ENCODE measurements at places on chromosomes 2 and 18.

DNA sequence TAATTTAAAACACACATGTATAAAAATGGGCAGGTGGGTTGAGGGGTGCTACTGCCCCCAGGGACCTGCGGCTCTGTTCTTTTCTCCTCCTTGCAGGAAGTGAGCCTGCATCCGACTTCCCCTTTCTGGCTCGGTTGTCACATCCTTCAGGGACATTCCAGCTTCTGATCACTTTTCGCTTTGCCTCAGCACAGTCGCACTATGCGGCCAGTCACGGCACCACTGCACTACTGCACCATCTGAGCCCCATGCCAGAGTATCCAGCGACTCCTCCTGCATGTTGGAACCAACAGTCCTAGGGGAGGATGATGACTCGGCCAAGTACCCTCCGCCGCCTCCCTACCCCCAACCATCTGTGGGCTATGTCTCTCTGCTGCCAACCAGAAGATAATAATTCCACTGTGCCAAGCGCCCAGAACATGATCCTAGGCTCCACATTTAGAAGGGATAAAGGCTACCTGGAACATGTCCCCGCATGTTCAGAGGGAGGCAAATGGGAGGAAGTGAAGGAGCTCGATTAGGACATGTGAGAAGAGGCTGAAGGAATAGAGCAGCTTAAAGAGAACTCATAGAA, 17.6 kb downstream of the CDC42EP3 start:
- DNase-seq = peak; percentile 43

DNA sequence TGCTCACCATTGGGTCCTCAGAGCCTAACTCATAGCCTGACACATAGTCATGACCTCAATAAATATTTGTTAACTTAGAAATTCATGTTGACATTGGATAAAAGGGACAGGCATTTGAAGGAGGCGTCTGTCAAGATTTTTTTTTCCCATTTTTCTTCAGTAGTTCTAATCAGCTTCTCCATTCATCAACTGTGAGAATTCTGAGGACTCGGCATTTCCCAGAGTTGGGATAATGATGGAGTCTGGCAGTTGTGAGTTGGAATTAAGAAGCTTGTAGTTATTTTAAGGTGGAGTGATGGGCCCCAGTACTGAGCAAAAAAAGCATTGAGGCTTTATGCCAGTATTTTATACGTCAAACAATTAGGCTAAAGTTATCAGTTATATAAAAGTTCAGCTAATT, 4.6 kb downstream of the SPATS2L start:
- no peak for DNase-seq

DNA sequence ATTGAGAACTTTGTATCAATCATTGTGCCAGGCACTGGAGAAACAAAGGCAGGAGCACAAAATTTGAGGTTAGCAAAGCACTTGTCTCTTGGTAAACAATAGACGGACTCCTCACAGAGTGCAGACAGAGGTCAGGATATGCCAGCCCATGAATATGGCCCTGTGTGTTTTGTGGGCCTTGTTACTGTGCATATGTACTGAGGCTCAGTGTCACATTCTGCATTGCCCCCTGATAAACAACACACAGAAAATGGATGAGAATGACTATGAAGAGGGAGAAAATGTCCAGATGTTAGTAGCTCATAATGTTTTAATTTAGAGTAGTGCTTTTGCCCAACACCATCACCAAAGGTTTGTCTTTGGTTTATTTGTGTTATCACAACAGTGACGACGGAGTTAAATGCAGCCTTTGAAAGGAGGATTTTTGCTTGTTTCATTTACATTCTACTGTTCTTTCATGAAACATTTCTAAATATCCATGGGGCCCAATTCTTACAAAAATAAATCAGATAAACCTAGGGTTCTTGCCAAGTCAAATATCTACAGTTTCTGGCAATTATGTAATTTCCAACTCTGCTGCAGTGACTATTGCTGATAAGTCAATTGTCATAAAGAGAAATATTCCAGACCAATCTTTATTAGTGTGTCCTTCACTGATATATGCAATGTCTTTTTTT, 14.6 kb upstream of the NT5C1B start:
- DNase-seq = no peak

DNA sequence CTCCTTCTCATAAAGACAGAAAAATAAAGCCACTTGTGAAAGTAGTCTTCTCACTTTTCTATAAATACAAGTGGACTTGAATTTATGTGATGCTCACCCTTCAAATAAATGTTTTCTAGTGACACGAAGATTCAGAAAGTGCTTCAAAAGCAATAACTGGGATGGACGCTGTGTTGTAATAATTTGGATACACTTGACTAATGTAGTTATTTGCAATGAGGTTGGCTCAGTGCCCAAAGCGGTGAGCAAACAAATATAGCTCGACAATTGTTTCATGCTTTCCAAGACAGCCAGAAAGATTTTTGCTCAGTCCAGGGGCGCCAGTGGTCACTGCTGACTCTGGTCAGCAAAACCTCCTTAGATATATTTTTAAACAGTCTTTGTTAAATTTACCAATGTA, 278.6 kb upstream of the KLHL14 start:
- no peak for DNase-seq

GRCh38 chr2:48756289-48756688, 765 bp upstream of the LHCGR start:
- DNase-seq = no peak

DNA sequence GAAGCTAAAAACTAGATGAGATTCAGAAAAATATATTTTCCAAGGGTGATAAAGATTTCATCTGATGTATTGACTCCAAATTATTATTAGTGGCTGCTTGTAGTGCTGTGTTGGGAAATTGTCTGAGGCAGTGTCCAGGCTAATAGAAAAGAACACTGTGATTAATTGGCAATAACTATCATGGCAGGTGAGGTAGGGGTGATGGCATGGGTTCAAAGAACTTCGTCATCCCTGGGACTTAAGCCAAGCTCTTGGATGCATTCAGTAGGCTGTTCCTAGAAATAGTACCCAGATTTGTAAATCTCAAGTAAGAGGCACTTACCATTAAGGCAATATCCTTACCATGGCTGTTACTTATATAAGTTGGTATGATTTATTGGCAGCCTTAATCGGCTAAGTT, 13.2 kb upstream of the RAPGEF4 start:
- DNase-seq = no peak

GRCh38 chr2:110983133-110983532, 137.6 kb upstream of the BCL2L11 start:
- no peak for DNase-seq

GRCh38 chr2:128450211-128451024, 131.8 kb upstream of the HS6ST1 start:
- DNase-seq = no peak

GRCh38 chr2:113105047-113105785, 22.2 kb upstream of the IL1RN start:
- peak; percentile 23 for DNase-seq

DNA sequence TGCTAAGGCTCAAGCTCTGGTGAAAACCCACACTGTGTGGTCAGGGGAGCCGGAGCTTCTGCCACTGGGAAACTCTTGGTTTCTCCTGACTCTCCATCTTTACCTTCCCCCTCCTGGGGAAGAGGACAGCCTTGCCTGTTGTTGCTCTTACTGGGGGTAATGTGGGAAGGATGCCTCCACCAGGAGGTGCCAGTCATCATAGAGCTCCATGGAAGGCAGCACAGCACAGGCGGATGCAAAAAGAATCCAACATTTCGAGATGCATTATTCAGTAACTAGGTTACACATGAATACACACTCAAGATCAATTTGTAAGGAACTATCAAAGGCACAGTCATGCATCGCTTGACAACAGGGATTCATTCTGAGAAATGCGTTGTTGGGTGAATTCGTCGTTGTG, 322.6 kb downstream of the AFF3 start:
- peak; percentile 94 for DNase-seq

DNA sequence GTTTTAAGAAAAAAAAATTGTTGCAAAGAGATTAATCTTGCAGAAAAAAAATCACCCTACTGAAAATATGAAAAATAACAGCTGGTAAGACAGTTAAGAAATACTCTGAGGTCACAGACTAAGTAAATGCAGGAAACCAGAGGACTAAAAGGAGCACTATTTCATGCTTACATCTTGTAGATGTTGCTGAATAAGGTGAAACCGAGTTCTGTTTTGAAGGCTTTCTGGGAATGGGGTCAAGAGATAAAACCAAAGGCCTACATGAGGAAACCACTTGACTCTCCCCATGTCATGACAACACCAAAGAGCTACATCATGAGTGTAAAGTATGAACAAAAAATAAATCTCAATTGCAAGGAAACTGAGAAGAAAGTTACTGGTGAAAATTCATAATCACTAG, 197.6 kb downstream of the LRP1B start:
- DNase-seq = no peak

DNA sequence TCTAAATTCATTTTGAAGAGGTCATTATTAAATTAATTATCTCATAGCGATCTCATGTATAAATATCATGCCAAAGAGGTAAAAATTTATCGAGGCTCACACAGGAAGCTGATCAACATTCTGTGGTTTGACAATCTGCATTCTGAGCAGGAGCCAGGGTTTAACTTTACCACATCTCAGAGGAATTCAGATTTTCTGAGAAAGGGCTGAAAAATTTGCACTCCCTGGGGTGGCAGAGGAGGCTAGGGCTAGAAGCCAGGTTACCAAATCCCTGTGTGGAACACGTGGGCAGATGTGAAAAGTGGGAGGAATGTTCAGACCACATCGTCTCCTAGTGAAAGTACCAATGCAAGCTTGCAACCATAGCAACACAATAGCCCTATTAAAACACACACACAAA, 63.5 kb upstream of the CTLA4 start:
- DNase-seq = peak; percentile 99

DNA sequence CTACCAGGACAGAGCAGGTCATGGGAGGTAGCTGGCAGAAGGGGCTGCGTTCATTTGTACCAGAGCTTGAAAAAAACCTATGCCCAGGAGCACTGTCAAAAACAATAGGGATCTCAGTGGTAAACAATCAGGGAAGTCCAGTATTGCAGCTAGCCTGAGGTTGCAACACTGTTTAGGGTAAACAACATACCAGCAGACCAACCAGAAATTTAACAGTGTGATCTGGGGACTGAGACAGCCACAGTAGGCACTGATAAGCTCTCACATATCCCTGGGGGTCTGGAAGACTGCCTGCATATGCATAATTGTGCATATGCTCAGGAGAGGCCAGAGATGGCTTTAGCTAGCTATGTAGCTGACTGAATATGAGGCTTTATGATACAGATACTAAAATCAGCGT, 12.0 kb upstream of the ZCCHC2 start:
- DNase-seq = no peak

DNA sequence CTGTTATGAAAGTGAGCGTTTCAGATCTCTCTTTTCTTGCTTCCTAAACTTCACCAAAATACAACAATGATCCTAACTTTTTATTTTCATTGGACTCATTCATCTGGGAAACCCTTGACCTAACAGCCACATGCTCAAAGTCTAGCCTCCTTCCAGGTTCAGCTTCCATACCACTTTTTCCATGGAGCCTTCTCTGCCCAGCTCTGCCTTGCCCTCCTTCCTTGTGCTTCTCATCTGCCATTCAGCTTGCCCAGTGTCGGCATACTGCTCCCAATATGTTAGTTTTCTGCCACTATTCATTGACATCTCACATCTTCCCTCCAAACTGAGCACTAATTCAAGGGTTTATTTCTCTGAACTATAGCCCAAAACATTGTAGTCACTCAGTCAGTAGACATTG, 214.7 kb downstream of the RAD51AP2 start:
- peak; percentile 31 for DNase-seq

DNA sequence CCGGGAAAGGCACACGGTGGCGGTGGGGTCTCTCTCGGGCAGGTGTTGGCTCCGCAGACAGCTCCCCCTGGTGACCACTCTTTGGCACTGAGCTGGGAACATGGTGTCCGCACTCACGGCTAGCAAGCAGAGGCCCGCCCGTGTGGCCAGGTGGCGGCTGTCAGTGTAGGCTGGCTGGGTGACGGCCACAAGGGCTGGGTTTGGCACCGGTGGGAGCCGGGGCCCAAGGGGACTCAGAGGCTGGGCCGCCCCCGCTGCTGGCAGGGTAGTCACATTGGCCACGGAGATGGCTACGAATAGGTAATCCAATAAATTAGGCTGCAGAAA, 1071.7 kb downstream of the RPIA start:
- DNase-seq = no peak

DNA sequence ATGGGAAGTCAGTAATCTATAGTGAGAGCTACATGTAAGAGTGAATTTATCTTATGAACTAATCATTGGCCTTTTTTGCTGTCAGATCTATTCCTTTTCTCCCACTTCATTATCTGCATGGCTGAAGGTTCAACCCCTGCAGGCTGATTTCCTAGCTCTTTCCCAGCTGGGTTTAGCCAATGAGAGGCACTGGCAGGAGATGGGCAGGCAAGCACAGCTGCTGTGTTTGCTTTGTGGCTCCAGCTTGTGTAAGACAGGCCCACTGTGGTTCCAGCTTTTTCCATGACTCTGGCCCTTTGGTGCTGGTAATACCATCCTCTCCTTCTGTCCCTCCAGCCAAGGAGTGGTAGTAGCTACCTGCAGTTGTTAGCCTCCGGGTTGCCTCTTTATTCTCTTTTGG, 248.8 kb downstream of the PLCL1 start:
- no peak for DNase-seq

DNA sequence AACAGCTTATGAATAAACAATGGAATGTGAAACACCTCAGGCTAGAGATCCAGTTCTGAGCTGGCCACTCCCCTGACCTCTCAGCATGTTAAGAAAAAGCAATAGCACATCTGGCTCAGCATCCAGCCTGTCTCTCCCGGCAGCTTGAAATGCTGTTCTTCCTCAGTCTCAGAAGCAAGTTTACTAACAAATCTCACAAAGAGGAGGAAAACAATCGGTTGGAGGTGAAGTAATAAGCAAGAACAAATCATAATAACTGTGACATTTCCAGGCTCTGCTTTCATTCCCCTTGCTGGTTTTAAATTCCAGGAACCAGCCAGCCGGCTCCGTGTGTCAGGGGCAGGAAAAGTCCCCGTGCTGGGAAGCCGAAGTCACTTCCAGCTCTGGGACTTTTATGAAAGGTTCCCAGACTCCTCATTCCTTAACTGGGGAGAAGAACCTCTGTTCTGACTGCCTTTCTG, 133.9 kb upstream of the ARL4C start:
- no peak for DNase-seq

GRCh38 chr18:26002375-26002910, 88.0 kb downstream of the SS18 start:
- no peak for DNase-seq

DNA sequence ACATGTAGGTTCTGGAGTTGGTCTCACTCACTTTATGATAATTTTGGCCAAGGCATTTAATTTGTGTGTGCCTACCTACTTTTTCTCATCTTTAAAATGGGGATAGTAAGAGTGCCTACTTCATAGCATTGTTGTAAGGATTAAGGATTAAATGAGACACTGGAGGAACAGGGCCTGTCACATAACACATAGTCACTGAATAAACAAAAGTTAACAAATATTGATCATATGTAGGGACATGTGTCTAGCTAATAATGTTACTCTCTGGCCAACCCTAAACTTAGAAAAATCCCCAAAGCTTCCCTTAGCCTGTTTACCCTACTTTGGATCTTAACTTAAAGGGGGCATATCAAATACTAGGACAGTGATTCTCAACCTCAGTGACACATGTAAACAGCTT, 169.9 kb downstream of the MYO1B start:
- no peak for DNase-seq
